ENCODE measurements at places on chromosomes 6 and 20.

- peak; percentile 53 for DNase-seq
These were observed 128.5 kb upstream of the CDYL start for GRCh38 chr6:4647414-4648365.

DNA sequence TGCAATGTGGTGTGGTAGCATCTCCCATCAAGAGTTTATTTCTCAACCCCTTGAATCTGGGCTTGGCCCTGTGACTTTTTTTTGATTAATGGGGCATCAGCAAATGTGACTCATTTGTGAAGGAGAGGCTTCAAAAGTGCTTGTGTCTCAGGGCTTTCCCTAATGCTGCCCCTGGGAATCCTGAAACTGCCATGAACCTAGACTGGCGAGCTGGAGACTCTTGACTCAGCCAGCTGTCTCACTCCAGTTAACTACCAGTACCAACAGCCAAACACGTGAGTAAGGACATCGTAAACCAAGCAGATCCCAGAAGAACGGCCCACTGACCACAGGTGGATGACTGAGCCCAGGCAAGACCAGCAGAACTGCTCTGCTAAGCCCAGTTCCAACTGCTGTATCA is 72.8 kb upstream of the ADTRP start:
- no peak for DNase-seq

GRCh38 chr6:43506667-43507471 is 3.3 kb downstream of the LRRC73 start:
- DNase-seq, result peak; percentile 89

DNA sequence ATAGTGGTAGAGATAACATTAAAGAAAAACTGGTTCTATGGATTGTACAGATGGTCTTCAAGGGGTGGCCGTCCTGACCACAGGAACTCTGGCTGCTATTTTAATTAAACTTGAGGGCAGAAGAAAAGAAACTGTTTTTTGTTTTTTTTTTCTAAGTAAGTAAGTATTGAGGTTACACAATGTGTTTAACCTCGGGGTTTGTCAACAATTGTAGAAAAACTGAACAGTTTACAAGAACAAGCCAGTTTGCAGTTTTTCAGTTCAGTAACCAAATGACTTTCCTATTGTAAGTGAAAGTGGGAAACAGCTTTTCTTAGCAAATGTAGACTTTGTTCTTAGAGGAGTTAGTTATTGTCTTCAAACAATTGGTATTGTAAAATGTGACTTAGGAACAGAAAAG is 77.0 kb downstream of the PLCB1 start:
- DNase-seq, result no peak

- peak; percentile 42 for DNase-seq
These were observed 532.8 kb downstream of the RFPL4B start for GRCh38 chr6:112879920-112880413.

DNA sequence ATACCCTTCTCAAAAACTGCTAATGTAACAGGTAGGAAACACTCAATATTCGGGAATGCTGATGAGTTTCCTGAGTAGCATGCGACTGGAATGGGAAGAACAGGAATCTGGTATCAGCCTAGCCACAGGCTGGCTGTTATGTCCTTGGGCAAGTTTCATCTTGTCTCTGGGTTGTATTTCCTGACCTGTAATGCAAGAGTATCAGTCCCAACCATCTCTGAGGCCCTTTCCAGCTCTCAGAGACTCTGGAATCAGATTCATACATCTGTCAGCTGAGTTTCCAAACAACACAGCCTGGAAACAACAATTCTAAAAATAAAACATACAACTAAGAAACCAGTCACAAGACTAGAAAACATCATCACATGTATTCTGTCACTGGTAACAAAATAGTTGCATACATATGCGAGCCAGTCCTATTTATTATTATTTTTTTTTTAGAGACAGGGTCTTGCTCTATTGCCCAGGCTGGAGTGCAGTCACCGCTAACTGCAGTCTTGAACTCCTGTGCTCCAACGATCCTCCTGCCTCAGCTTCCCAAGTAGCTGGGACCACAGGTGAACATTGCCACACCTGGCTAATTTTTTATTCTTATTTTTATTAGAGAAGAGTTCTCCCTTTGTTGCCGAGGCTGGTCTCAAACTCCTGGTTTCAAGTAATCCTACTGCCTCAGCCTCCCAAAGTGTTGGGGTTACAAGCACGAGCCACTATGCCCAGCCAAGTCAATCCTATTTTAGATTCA is 16.7 kb upstream of the TFAP2A start:
- DNase-seq, result no peak

GRCh38 chr20:23123886-23124285 is 37.8 kb upstream of the CD93 start:
- DNase-seq, result no peak

Data from activated CD4-positive, alpha-beta T cell treated with anti-CD3 and anti-CD28 coated beads for 36 hours (primary cell).